Anterior cingulate cortex (tissue), 58 donors: ENCODE measurements at places on chromosomes 16 and 17.

DNA sequence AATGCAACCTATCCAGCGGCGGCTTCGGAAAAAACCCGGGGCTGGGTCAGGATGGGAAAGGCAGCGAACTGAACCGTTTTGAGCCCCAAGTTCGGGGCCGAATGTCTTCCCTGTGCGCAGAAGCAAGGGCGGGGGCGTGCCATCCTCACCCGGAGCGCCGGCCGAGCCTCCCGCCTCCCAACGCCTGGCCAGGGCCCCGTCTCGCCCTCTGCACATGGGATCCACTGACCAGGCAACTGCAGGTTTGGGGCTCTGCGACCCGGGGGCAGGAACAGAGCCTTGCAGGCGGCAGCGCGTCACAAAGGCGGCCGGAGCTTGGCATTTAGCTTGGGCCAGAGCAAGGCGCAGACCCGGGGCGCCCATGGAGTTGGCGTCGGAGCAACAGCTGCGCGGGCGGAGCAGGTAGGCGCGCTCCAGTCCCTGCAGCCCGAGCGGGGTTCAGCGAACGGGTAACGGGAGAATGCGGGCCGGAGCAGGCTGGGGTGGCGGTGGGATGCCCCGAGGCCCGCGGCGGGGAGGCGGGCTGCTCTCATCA, at the start of gene FBXO39:
TSS of gene FBXO39 (plus strand) at position 345 of the 535 bp plus-strand sequence. CDS start 3,654 bp downstream, outside the sequence.
- no peak for DNase-seq

DNA sequence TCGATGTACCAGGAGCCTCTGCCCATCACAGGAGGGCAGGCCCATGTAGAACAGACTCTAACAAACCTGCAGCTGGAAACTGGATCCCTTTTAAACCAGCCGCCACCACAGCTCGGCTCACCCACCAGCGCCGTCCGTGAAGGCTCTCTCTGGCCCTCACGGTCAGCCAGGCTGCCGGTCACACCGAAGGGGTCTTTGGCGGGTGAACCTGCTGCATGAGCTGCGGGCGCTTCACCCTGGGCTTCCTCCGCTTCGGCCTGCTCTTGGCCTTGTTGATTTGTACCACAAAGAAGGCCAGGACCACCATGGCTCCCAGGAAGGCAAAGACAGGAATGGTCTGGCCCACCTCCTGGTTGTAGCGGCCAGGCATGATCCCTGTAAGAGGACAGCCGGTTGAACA, 11.7 kb upstream of the SLC38A8 start:
- no peak for DNase-seq

GRCh38 chr16:28569021-28569420, 15.3 kb downstream of the SGF29 start:
- DNase-seq = no peak

DNA sequence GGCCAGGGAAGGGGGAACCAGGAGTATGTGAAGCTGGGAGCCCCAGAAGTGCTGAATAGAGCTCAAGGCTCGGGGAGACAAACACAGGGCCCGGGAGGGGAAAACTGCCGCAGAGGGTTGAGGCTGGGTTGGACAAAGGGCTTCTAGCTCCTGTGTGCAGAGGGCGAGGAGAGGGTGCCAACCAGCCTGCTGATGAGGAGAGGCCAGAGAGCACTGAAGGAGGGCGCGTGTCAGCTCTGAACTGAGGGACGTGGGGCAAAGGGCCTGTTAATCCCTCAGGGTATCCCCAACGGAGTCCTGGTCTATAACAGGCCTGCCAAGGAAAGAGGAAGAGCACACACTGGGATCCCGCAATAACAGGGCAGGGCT, 151.3 kb downstream of the C16orf78 start:
- DNase-seq = no peak

DNA sequence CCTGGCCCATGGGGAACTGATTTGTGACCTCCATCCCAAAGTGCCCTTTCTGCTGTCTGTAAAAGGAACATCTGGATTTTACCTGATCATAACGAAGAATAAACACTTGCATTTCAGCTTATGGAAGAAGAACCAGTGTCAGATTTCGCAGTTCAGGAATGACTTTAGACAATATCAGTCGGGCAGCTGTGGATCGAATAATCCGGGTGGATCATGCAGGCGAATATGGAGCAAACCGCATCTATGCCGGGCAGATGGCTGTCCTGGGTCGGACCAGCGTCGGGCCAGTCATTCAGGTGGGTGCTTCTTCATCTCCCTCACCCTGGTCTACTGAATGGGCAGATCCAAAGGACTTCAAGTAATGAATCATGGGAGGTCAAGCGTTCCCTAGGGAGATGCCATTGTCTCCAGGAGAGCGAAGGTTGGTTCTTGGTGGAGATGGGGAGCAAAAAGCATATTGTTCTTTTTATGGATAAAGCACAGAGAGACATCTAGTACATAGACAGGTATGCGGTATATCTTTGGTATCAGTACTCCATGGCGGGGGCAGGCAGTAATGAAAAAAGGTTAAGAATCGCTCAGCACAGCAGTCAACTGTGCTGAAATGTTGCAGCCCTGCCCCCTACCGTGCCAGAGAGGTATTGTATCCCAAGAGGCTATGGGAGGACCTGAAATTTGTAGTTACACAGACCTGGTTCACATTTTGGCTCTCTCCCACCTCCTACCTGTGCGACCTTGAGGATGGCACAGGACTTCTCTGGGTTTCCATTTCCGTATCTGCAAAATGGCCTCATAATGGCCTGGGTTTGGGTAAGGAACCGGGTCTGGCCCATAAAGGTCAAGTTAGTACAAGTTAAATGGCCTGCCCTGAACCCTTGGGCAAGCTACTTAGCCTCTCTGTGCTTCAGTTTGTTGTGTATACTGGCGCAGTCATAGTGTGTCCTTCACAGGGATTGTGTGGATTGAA, 4.7 kb downstream of the COQ7 start:
- DNase-seq = no peak

DNA sequence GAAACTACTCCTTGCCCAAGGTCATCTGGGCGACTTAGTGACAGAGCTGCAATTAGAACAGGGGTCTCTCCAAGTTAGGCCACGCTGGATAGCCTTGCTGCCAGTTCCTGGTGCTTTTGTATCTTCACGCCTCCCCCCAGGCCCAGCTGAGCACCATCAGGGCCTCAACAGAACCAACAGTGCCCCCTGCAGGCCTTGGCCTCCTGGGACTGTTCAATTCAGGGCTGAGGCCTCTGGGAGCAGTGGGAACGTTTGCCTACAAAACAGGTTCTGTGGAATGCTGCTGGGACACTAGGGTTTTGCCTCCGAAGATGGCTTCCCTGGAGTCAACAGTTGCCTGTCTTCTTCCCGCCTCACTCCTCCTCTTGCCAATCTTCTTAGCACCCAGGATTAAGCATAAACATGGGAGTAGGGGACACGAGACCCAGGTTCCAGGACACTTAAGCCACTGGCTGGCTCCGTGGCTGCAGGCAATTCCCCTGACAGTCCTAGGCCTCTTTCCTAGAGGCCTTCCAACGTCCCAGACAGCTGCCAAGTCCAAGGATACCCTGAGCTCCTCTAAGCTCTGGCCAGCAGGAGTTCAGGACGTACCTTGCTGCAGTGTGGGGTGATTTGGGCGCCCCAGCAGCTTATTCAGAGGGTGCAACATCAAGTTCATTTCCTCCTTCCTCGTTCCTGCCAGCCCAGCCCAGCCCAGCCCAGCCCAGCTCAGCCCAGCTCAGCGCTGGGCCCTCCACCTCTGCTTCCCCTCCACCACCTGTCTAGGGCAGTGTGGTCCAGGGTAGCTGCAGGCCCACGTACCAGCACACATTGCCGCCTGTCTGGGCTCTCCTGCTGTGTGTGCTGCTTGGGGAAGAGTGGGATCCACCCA, 246.6 kb upstream of the RPL38 start:
- peak; percentile 55 for DNase-seq

DNA sequence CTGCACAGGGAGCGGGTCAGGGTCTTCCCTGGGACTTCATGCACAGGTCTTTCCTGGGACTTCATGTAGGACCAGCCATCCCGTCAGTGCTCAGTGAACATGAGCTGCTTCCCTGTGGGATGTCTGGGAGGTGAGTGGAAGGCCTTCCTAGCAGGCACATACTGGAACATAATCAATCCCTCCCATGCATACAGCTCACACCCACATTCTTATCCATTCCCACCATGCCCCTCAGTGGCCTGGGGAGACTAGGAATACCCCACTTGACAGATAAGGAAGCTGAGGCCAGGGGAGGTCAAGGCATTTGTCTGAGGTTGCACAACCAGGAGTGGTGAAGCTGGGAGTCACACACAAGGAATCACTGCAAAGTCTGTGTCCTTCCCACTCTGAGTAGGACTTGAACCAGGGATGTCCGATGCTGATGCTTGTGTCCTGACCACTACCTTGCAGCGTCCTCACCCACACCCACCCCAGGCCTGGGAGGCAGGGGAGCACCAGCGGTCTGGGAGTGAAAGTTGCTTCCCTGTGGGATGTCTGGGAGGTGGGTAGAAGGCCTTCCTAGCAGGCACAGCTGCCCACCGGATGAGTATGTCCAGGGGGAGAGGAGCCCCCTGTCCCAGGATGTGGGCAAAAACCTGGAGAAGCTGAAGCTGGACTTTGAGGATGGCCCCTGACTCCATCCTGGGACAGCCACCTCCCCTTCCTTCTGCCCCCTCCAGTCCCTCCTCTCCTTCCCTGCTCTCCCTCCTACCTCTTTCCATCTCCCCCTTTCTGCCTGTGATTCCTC, 1.0 kb upstream of the NLRC5 start:
- no peak for DNase-seq

GRCh38 chr17:82217120-82217529, 4.5 kb upstream of the CCDC57 start:
- DNase-seq = no peak

GRCh38 chr17:44793885-44794842, 35.4 kb downstream of the ADAM11 start:
- DNase-seq = no peak

DNA sequence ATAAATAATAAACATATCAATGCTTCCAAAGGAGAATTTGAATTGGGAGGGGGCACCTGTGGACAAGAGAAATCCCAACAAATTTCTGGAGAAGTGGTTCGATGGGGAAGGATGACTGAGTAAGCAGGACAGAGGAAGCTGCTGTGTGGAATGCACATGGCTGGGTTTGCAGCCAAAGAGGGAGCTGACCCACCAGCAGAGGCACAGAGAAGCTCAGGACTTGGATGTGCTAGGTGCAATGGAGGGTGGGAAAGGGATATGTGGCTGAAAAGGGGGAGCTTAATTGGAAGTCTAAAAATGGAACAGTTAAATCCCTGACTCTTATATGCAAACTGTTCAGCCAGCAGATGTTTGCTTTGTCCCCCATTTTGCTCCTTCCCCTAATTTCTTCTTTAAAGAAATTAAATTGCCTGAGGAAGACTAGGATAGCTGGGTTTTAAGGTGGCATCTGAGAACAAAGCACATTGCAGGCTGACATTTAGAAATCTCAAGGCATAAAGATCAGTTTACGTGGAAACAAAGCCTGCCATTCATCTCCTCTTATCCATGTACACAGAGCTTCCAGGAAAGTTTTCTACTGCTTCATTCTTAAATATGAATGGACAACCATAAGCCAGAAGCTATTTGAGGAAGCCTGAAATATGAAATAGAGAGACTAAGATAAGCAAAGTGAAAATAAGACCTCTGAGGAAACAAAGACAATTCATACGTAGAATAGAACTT, 23.0 kb upstream of the TNS4 start:
- DNase-seq = no peak

GRCh38 chr16:50210266-50211038, 55.9 kb upstream of the ADCY7 start:
- peak; percentile 59 for DNase-seq

GRCh38 chr17:40451420-40451819, 8.2 kb downstream of the IGFBP4 start:
- DNase-seq = no peak

GRCh38 chr16:50285406-50286003, 19.2 kb downstream of the ADCY7 start:
- DNase-seq = no peak

GRCh38 chr16:51898872-51899271, 648.1 kb downstream of the TOX3 start:
- no peak for DNase-seq

- no peak for DNase-seq
Observed at GRCh38 chr17:54324813-54325212, 502.1 kb downstream of the KIF2B start.

DNA sequence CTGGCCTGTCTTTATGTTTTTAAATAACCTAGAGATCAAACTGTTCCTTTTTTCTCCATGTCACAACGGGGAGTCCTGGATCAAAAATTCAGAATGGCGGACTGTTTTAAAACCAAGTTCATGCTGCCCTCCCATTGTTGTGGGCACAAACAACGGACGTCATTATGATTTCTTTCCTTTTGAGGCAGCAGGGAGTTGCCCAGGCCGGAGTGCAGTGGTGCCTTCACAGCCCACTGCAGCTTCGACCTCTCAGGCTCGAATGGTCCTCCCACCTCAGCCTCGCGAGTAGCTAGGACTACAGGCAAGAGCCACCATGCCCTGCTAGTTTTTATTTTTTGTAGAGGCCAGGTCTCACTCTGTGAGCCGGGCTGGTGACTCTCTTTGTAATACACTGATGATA, 26.5 kb downstream of the NDE1 start:
- DNase-seq = no peak

- DNase-seq = no peak
Observed at GRCh38 chr16:29891525-29892457, 7.6 kb downstream of the SEZ6L2 start.

DNA sequence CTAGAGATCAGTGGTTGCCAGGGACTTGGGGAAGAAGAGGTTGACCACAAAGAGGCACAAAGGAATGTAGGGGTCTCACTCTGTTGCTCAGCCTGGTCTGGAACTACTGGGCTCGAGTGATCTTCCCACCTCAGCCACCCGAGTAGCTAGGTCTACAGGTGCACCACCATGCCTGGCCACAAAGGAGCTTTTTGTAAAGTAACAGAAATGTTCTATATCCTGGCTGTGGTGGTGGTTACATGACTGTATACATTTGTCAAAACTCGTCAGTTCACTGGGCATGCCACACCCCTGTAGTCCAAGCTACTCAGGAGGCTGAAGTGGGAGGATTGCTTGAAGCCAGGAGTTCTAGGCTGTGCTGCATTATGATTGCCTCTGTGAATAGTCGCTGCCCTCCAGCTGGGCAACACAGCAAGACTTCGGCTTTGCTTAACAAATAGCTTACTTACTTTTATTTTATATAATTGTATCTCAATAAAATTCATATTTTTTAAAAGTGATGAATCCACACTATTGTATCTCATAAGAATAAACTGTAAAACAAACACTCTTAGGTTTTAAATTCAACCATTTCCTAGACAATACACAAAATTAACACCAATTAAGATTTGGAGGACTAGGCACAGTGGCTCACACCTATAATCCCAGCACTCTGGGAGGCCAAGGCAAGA, 5.0 kb downstream of the SKA2 start:
- no peak for DNase-seq

GRCh38 chr16:11639008-11639562, 29.2 kb upstream of the SNN start:
- no peak for DNase-seq

GRCh38 chr17:13030459-13031300, 12.9 kb upstream of the ELAC2 start:
- DNase-seq = peak; percentile 10
